Bone marrow (tissue), 2 donors: ENCODE measurements at places on chromosomes 16 and 17.

DNA sequence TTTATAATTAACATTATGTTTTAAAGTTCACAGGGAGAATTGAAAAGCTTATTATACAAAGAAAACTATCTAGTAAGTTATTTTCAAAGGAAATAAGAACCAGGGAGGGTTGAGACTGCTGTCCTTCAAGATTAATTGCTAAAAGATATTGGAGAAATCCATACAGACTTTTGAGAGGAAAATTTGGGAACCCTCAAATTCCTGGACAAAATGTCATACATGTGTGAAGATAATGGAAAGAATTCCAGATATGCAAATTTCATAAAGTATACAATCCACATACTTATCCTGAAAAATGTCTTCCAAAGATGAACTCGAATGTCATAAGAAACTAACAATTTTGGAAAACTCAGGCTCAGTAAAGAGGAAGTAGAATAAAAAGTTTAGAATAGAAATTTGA lies 213.8 kb downstream of the HS3ST3A1 start:
- DNase-seq, result no peak

GRCh38 chr16:11619327-11619851 lies 32.7 kb upstream of the LITAF start:
- peak; percentile 45 for DNase-seq

GRCh38 chr17:1272701-1273100 lies 2.5 kb downstream of the BHLHA9 start:
- no peak for DNase-seq

DNA sequence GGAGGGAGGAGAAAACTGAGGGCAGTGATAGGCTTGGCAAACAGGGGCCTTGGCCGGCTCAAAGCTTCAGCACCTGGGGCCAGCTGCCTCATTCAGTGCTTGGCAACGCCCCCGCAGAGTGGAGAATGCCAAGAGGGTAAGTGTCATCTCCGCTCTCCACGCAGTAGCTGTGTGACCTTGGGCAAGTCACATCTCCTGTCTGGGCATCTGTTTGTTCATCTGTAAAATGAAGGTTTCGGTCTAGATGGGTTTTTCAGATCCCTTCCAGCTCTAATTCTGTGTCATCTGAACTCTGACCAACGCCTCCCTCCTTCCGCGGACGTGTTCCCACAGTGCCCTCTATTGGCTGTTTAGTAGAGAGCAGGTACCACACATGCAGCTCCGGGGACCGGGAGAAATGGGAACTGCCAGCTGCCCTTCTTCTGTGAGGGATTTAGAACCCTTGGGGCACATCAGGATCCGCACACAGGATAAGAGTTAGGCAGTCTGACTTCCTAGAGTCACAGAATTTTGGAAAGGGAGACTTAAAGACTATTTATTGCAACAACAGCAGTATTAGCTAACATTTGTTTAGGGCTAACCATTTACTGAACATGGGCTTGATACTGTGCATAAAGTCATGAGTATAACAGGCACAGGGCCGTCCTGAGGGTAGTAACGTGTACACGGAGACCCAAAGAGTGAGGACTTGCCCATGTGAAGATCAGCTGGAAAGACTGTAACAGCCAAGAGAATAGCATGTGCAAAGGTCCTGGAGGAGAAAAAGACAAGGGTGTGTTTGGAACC lies 26.8 kb downstream of the GP2 start:
- DNase-seq, result peak; percentile 41

GRCh38 chr17:40445751-40446468 lies 2.7 kb downstream of the IGFBP4 start:
- no peak for DNase-seq

DNA sequence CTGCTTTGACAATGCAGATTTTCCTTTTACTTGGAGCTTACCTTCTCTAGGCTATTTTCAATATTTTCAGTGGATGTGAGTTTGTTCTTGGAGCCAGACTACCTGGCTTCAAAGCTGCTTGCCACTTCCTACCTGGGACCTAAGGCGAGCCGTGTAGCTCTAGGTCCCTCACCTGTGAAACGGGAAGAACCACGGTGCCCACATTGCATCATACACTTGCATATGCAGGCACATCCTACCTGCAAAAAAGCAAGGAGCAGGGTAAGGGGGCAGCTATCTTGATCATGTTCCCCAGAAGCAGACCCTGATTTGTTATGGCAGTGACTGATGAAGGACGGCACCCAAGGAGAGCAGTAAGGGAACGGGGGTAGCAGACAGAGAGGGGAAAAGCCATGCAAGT lies 27.0 kb upstream of the MPRIP start:
- DNase-seq, result no peak

DNA sequence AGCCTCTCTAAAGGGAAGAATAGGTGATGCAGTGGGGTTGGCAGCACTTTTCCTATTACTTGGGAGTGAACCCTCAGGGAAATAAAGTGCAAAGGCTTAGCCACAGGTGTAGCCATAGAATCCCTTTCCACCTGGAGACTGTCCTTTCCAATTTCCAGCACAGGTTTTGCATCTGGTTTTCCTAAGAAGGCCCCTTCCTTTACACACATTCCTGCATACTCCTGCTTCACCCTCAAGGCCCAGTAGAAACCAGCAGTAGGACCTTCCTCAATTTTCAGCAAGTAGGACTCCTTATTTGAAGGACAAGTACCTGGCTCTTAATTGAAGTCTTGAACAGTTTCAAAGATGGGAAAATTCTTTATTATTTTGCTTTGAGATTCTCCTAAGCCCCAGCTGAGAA lies 171.8 kb upstream of the TBX2 start:
- DNase-seq, result no peak

- DNase-seq, result no peak
Measured at GRCh38 chr17:81708739-81709185, 3.3 kb upstream of the SLC25A10 start.

DNA sequence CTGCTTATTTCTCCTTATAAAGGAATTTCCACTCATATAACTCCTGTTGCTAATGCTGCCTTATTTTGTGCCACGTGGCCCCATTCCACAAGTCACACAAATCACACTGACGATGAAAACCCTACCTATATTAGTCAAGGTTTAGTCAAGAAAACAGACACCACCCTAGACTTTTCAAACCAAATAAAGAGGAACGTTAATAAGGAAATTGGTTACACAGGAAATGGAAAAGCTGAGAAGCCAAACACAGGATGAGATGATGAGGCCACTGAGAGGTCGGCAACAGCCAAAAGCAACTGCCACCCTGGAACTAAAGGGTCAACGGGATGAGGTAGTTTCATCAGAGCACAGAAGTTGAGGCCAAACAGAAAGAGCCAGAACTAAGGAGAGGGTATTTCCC lies 47.3 kb upstream of the ALOX12 start:
- DNase-seq, result no peak

DNA sequence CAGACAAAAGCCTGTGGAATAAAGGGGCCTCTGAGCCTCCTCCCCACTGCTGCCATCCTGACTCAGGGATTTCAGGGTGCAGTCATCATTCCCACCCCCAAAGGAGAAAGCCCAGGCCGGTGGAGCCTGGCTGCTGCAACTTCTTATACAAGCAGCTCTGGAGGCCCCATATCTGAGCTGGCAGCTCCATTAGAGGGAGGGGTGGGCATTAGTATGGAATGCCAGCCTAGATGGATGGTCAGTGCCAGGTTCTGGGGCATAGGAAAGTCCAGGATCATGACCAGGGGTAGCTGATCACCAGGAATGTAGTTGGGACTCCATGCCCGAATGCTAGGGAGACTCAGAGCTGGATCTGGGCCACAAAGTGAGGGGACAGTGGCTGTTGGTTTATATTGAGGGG lies 581.0 kb downstream of the KCNJ18 start:
- no peak for DNase-seq

DNA sequence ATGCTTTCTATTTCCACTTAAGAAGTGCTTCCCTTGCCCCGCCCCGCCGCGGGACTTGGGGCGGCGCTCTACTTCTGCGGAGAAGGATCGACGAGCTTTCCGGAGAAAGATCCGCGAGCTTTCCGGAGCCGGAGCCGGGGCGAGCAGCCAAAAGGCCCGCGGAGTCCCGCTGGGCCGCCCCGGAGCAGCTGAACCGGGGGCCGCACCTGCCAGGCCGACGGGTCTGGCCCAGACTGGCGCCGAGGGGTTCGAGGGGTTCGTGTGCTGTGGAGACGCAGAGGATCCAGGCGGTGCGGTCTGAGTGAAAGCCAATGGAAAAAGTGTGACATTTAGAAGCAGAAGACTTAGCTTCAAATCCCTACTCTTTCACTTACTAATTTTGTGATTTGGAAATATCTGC lies 50.8 kb downstream of the TBC1D26 start:
- no peak for DNase-seq

DNA sequence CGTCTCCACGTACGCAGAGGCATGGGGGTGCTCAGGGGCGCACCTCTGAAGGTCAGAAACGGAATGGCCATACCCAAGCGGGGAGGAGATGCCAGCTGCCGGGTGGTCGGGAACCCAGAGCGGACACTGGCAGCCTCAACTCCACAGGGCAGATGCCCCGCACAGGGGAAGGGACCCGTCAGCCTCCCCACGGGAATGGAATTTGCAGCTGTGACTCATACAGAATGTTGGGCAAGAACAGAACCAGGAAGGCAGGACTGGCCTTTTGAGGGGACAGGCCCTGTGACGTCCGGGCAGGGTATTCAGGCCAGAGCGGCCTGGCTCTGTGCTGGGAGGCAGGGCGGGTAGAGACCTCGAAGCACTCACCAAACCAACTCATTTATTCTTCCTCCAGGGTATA lies 7.5 kb downstream of the TK1 start:
- no peak for DNase-seq

GRCh38 chr17:6753546-6753945 lies 2.3 kb upstream of the XAF1 start:
- DNase-seq, result no peak

DNA sequence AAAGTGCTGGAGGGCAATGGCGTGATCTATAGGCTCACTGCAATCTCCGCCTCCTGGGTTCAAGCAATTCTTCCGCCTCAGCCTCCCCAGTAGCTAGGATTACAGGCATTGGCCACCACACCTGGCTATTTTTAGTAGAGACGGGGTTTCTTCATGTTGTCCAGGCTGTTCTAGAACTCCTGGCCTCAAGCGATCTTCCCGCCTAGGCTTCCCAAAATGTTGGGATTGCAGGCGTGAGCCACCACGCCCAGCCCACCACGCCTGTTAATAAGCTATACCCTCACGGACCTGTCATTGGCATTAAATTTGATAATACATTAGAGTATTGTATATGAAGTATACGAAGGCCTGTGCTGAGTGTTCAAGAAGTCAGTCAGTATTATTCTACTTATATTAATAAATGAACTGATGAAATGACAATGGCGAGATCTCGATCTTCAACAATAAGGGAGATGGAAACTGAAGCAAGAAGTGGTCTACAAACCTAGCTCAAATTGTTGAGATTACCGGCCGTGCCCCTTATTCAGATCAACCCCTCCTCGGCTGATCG lies 818 bp upstream of the BCAS3 start:
- no peak for DNase-seq

- DNase-seq, result no peak
Measured at GRCh38 chr16:64365448-64365931, 756.4 kb downstream of the CDH11 start.

DNA sequence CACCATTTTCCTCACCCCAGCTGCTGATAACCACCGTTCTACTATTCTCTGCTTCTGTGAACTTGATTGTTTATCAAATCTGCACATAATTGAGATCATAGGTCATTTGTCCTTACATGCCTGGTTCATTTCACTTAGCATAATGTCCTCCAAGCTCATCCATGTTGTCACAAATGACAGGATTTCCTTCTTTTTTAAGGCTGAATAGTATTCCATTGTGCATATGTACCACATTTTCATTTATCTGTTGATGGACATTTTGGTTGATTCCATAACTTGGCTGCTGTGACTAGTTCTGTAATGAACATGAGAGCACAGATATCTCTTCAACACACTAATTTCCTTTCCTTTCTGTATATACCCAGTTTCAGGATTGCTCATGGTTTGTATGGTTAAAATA lies 225.3 kb upstream of the TBX2 start:
- no peak for DNase-seq

DNA sequence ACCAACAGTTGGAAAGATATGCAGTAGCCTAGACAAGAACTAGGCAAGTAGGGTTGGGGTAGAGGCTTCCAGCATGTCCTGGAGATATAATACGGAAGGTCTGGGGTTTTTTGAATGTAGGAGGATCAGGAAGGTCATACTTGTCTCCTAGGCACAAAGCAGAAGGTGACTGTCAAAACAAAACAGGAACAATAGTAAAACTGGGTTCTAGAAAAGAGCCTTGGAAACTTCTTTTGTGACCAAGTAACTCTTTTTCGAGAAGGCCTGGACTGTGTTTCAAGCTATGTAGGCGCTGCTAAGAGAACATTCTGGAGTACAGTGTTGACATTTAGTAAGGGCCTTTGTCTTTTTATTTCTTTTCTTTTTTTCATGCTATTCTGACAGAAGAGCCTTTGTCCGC lies 26.9 kb upstream of the TENT4B start:
- DNase-seq, result no peak

DNA sequence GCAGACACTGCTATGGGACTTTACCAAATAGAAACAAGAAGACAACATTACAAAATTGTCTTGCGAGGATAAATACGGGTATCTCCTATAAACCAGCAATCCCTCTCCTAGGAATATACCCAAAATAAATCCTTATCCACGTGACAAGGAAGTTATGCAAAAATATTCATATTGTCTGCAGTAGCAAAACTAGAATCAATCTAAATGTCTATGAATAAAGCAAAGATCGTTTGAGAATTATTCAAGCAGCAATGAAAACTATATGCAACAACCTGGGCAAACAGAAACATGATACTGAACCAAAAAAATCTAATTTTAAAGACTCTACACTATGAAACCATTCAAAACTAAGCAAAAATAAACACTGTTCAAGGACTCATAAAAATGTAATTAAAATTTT lies 9.2 kb downstream of the LUC7L start:
- DNase-seq, result no peak

DNA sequence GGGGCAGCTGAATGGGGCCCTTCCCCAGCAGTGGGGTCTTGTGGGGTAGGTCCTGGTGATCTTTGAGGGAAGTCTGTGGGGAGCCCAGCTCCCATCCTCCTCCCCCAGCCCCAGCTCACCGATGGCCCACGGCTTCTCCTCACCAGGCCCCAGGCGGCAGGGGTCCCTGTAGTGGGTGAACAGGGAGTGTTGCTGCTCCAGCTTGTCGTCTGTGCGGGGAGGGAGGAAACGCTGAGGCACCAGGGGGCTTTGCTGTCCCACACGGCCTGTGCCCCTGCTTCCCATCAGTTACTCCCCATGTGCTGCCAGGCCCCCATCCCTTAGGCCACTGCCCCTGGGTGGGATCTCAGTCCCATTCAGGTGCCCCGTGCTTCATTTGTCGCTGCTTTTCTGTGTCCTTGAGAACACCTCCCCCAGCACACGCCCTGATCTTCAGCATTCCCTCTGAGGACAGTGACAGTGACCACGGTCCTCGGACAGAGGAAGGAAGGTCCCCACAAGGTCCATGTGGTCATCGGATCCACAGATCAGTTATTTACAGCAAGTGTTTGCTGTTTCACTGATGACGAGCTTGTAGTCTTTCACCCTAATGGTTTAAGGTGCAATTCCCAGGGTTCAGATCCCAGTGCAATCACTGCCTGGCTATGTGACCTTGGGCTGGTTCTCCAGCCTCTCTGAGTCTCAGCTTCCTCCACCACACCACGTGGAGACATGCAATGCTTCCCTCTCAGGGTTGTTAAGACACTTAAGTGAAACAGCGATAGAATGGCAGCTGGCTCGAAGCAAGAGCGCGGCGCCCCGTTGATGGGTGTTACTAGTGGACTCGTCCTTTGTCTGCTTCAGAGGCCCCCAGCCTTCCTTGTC lies 53.1 kb downstream of the PRMT7 start:
- DNase-seq, result no peak
